Omental fat pad (tissue), 4 donors: ENCODE measurements at places on chromosomes 5 and 9.

GRCh38 chr5:61995486-61995885, 310.5 kb upstream of the KIF2A start:
- no peak for DNase-seq

GRCh38 chr5:169223595-169223953, 77.4 kb downstream of the SLIT3 start:
- DNase-seq, result no peak

DNA sequence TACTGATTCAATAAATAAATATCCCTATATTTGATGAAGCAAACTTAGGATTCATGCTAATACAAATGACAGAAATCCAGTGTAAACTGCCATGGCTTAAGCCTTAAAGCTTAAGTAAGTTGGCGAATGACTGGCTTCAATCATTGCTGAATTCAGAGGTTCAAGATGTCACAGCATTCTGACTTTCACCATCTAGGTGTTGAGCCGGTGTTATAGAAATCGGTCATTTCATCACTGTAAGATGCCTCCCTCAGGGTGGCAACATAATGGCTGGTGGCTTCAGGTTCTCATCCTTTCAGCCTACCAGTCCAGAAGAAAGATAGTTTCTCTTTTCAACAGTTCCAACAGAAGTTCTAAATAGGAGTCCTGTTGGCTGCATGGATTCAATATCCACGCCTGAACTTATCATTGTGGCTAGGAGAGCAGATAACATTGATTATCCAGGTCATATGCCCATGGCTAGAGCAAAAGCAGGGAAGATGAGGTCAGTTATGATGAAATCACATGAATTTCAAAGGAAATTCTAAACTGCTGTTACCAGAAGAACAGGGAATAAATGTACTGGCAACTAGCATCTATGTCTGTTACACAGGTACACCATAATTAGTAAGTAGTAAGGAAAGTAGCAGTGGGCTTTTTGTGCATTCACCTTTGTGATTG, 364.3 kb downstream of the ARRDC3 start:
- no peak for DNase-seq

- DNase-seq, result no peak
These were observed 48.4 kb upstream of the EPB41L4A start for GRCh38 chr5:112467485-112467884.

GRCh38 chr5:169013846-169014245, 287.1 kb downstream of the SLIT3 start:
- DNase-seq, result no peak

- no peak for DNase-seq
These were observed 6.4 kb downstream of the TLX3 start for GRCh38 chr5:171315386-171315891.

DNA sequence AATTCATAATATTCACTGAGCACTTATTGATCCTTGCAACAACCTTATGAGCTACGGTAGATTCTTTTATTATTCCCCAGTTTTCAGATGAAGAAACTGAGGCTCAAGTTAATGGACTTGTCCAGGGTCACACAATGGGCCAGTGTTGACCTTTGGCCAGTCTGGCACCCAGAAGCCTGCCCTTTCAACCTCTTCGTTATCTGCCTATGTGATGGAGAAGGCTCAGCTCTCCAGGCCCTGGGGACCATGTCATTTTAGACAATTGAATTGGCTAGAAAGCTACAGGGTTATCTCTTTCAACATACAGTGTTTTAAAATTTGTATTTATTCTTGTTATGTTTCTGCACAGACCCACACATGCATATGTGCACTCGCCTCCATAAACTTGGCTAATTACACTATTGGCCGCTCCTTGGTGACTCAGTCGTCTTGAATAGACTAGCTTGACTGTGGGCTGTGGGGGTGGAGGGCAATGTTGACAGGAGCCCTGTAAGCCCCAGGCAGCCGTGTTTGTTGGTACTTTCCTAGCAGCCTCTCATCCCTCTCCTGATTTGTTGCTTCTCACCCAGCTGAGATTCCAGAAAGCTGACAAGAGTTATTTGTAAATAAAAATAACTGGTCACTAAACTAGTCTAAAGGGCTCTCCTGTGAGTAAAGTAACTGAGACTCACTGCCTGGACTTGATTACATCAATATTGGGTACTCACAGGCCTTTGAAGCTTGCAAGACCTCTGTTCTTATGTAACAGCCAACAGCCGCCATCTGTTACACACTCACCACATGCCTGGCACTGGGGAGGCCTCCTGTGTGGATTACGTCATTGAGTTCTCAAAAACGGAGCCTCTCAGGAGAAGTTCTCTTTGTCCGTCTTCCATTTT, 8.5 kb upstream of the ANGPTL2 start:
- no peak for DNase-seq

DNA sequence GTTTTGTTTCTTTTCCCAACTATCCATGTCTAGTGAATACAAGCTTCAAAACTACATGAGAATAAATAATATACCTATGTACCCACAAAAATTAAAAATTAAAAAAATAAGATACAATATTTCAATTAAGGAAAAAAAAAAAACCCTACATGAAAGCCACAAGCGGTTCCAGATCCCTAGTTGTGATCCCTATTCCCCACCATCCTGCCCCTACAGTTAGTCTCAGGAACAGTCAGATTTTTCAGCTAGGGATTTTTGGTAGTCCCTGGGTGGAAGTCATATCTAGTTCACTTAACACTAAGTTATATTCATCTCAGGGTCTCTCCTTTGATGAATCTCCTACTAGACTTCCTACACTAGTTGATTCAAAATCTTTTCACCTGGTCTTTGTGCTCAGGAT, 18.5 kb upstream of the PCDHB1 start:
- no peak for DNase-seq

GRCh38 chr9:87370049-87370685, 127.5 kb upstream of the DAPK1 start:
- DNase-seq, result no peak

- DNase-seq, result no peak
These were observed 68.9 kb upstream of the TAF1L start for GRCh38 chr9:32704343-32704742.

DNA sequence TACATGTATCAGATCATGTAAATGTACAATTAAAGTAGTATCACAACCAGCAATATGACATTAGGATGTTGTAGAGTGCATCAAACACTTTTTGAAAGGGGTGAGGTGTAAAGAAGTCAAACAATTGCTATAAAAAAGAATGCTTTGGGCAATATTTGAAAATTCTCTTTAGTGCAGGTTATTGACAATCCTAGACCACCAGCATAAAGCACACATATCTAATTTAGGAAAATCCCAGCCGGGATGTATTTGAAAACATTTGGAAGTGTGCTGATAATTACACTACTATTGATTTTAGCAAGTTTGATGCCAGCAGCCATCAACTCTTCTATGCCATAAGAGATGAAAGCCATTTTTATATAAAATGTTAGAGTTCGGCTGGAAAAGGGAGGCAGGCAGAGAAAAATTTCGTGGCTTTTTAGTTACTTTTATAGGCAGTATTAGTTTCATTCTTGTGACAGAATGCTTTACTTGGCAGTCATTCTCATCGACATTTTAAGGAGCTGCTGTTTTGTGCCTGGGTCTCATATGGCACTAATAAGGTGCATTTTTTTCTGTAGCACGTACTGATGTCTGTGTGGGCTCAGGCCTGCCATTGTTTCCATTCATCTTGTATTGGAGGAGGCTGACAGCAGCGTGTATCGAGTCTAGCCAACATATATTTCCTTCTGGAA, 285.7 kb downstream of the AOPEP start:
- no peak for DNase-seq

DNA sequence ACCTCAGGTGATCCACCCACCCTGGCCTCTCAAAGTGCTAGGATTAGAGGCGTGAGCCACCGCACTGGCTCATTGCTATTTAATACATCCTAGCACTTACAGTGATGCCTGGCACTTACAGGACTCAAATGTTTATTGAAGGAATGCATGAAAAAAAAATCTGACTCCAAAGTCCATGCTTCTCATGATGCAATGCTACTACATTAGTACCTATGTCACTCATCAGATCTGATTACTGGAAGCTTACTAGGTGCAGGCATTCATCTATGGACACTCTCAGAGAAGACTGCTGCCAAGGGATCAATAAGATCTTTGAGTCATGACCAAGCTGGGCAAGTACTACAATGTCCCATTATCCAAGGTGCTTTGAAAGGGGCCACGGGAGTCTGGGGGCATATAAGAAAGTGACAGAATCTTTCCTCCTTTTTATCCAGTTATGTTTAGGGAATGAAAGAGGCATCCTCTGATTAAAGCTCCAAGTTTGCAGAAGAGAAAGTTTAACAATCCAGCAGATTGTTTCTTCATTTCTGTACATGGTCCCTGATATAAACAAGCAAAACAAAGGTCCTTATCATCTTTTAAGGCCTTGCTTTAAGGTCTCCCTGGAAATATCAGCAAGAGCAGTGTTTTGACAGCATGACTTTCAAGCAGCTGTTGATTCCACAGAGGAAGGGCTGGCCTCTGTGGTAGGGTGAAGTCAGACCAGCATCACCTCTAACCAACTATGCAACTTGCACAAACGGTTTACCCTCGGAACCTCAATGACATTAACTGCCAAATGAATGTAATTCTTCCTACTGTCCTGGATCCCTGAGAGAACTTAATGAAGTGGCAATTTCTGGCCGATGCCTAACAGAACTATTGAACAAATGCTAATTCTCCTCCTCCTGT, 35.9 kb downstream of the ARPC5L start:
- DNase-seq, result no peak

- DNase-seq, result no peak
These were observed 123.0 kb upstream of the MTAP start for GRCh38 chr9:21679432-21679831.

GRCh38 chr5:126736141-126736540, 40.8 kb upstream of the LMNB1 start:
- no peak for DNase-seq

- no peak for DNase-seq
These were observed 52.9 kb upstream of the IRX1 start for GRCh38 chr5:3542769-3543168.

DNA sequence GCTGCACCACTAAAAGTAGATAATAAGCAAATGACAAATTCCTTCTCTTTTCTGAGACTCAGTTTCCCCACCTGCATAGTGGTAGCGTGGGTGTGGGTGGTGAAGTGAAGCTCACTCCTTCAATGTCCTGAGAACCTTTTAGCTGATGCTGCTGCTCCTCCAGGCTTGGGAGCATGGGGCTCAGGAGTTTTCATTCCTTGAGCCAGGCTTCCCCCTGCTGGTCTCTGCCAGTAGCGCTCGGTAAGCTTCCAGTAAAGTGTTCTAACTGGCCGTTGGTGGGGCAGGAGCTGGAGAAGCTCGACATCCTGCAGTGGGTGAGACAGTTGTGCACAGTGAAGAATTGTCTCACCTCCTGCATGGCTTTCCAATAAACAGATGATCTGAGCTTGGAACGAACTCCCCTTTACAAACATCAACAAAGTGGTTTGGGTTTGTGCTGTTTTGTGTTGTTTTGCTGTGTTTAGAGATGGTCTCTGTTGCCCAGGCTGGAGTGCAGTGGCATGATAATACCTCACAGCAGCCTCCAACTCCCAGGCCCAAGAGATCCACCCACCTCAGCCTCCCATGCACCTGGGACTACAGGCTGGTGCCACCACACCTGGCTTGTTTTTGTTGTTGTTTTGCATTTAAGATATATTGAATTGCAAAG, 34.6 kb downstream of the SPARC start:
- peak; percentile 56 for DNase-seq

DNA sequence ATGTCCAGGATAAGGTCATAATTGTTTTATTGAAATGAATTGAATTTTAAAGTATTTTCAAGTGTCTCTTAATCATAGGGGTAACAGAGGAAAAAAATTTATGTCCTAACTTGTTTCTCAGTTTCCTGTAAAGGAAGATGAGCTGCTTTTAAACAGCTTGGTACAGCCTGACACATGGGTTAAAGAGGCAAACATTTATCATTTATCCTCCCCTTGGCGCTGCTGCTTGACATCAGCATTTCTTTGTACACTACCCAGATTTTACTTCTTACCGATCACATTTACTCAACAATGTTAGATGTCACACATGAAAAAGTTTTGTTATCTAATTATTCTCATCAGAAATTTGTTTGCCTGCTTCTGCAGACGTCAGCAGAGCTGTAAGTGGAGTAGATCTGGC, 79.4 kb upstream of the CTSL start:
- no peak for DNase-seq

DNA sequence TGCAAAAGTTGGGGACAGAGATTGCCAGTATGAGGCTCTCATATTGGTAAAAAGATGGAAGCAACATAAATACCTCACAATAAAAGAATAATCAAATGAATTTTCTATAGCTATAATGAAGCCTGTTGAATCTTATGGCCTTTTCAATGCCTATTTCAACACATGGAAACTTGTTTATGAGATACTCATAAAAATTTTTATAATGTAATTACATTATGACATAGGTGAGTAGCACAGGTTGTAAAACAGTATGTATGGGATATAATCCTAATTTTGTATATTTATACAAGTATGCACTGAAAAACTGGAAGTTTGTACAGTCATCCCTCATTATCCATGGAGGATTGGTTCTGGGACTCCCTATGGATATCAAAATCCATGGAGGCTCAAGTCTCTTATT, 21.2 kb upstream of the SEMA5A start:
- DNase-seq, result no peak

- no peak for DNase-seq
These were observed 4.4 kb upstream of the EBF1 start for GRCh38 chr5:159104051-159104651.

DNA sequence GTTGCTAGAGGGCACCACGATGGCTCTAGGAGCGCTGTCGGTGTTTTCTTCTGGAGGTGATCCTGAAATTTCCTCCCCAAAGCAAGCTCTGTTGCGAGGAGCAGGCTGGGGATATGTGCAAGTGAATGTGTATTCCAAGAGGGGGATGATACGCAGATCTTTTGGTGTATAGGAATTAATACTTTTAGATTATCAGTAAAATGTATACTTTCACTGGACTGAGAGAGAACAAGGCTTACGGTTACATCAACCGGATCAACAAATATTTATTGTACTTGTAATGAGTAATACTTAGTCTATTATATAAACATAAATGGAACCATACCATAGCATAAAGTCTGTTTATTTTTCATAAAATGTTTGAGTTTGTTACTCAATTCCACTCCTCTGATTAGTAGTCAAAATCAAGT, 632 bp upstream of the PRKAA1 start:
- DNase-seq, result no peak

- no peak for DNase-seq
These were observed 6.7 kb downstream of the BRD3 start for GRCh38 chr9:134061019-134061687.

- DNase-seq, result no peak
These were observed 700 bp downstream of the CDO1 start for GRCh38 chr5:115815693-115816225.

GRCh38 chr5:62653001-62653863, 74.6 kb downstream of the LRRC70 start:
- no peak for DNase-seq

- DNase-seq, result no peak
These were observed 97.9 kb downstream of the SV2C start for GRCh38 chr5:76180814-76181805.

DNA sequence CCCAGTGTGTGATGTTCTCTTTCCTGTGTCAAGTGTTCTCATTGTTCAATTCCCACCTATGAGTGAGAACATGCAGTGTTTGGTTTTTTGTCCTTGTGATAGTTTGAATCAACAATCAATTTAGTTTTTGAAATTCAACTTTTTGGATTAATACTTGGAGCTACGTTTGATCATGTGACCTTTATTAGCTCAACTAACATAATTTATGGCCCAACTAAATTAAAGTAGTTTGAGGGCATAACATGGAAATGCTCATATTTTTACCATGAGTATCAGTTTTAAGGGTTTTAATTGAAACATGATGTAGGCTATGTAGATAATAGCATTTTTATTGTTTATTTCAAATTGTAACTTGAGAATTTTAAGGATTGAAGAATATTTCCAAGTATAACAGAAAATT, 168.0 kb downstream of the CCDC171 start:
- no peak for DNase-seq
